ENCODE measurements at places on chromosomes 16 and 17.

DNA sequence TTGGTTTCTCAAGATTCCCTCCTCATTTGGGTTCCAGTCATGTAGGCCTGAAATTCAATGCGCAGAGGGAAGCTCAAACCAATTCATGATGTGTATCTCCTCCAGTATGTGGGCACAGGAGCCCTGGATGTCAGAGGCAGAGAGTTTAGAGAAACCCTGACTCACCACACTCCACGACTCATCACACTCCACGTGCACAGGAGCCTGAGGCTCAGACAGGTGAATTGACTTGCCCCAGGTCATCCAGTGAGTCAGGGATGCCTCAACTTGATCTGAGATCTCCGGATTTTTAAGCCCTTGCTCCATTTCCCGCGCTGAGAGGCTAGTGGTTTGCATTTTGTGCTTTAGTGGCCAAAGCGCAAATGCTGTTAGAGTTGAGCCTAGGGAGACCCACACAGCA, 183.9 kb downstream of the HAPSTR1 start:
- DNase-seq = no peak

DNA sequence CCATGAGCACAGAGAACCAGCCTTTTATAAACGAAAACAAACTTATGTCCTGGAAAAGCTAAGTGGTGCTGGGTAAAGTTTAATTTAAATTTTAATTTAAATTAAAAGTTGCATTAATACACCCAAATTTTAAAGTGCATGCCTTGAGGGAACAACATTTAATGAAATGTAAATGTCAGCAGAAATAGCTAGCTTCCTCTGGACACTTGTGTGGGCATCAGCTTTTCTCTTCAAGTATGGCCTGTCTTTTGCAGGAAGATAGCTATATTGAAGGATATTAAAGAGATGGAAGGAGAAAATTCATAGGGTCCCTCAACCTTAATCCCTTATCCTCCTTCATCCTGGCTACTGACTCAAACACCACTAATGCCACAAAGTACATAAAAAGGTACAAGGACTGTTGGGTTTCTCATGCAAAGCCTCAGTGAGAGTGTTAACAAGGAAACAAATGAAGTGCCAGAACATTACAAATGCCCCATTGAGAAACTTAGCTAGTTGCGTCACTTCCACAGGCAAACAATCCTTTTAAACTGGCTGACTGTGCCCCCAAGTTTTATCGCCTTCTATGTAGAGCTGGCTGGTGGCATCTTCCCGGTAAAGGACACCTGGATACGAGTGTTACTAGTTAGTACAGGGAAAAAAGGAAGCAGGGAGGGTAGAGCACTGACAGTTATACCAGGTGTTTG, 14.1 kb downstream of the PHF12 start:
- DNase-seq = no peak

DNA sequence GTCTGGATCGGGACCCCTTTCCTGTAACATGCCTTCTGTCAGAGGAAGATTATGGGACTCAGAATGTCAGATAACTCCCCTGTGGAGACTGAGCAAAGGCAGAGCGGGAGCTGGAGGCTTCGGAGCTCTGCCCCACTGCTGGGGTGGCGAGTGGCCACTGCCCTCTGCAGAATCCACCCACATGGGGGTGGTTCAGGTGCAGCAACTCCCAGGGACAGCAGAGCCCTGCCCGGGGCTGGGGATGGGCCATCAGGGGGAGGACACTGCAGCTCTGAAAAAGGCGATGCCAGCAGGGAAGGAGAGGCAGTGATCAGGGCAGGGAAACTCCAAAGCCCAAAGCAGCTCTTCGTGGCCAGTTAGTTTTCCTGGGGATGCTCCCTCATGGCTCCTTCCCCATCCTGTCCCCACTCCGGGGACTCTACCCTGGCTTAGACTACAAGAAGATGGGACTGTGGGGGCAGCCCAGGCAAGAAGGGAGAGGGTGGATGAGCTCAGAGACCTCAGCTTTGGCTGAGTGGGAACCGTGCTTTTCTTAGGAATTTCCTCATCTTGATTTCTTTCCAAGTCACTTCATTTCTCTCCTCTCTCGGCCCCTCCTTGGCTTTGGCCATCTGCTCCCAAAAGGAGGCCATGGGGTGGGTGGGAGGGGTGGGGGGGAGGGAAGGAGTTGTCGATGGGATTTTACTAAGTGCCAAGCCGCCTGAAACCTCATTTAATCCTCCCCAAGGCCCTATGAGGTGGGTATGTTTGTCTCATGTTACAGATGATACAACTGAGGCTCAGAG, 4.0 kb downstream of the CA4 start:
- DNase-seq = no peak

- DNase-seq = no peak
Measured at GRCh38 chr17:61758430-61758829, 104.9 kb downstream of the BRIP1 start.

DNA sequence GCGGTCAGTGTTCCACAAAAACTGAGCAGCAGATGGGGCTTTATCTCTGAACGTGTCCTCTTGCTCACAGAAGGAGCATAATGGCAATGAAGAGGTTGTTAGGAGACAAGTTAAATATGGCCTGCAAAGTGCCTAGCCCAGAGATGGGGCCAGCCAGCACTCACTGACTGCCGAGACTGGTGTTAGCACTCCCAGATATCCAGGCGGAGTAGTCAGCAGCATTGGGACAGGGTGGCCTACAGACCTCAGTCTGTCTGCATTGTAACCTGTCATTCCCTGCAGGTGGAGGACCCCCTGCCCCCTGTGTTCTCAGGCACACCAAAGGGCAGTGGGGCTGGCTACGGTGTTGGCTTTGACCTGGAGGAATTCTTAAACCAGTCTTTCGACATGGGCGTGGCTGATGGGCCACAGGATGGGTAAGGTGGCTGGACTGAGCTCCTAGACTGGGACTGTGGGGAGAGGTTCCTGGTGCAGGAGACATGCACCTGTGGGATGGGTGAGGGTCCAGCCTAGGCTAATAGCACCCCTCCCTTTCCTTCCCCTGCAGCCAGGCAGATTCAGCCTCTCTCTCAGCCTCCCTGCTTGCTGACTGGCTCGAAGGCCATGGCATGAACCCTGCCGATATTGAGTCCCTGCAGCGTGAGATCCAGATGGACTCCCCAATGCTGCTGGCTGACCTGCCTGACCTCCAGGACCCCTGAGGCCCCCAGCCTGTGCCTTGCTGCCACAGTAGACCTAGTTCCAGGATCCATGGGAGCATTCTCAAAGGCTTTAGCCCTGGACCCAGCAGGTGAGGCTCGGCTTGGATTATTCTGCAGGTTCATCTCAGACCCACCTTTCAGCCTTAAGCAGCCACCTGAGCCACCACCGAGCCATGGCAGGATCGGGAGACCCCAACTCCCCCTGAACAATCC, 4.2 kb downstream of the MFAP4 start:
- DNase-seq = no peak

GRCh38 chr16:51464996-51465395, 313.9 kb upstream of the SALL1 start:
- DNase-seq = no peak

DNA sequence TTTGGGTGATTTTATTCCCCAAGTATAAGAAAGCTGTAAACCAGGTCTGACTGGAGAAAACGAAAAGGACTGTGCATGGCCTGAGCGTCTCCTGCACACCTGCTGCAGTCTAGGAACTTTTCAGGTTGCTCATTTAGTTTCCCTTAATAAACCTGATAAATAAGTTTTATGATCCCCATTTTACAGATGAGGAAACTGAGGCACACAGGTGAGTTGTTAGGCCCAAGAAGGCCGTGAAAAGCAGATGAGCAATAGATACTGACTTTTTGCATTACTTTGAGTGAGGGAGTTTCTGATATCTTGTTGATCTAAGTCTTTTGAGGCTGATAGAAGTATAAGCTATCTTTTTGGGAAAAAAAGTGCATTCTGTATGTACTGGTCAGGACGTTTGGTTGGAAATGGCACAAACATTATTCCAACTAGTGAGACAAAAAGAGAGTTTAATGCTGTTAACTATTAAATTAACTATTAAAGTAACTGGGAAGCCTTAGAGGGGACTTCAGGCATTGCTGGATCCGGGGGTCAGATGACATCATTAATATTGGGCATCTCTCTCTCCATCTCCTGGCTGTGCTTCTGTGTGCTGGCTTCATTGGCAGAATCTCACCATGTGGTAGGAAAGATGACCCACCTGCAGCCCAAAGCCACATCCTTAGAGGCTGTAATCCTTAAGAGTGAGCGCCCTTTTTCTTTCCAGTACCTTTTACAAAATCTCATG, 163.4 kb downstream of the CMIP start:
- DNase-seq = no peak

DNA sequence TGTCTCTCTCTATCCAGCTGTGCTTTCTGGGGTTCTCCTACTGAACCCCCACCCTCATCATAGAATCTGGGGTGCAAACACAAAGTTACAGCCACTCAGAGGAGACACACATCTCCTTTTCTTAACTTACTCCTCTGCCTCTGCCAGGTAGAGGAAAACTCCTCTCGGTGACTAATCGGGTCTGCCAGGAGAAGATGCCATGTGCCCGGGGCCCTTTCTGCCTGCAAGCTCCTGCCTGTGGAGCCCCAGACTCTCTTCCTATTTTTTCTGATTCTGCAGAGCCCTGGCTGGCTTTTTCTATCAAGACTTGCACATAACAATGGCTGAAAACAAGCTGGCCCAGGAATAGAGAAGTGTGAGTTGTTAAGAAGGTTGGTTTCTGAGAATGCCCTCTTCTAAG, 10.4 kb downstream of the SLC6A4 start:
- no peak for DNase-seq

GRCh38 chr16:48231727-48232492, 12.2 kb upstream of the LONP2 start:
- peak; percentile 70 for DNase-seq

DNA sequence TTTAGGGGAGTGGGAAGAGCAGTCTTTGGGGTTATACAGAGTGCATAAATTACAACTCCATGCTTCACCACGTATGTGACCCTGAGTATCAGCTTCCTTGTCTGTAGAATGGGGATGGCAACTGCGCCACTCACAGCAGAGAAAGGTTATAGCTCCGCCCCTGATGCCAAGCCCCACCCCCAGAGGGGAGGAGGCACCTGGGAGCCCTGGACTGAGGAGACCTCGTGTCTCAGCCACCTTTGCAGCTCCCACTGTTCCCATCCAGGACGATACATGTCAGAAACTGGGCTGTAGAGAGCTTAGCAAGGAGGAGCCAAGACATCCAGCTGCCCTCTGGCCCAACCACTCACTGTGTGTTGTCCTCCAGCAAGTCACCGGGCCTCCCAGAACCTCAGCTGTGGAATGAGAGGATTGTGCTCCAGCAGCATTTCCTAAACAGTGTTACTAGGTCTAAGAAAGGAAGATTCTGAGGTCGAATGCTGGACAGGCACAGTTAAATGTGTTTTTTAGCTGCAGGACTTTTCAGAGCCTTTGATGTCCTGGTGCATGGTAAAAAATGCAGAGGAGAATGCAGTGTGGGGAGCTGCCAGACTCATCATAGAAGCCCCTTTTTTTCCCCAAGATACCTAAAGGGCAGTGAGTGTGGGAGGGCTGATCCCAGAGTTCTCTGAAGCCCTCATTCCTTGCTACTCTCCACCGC, 49.4 kb downstream of the BEAN1 start:
- DNase-seq = no peak

GRCh38 chr17:2854143-2855055, 58.2 kb downstream of the RAP1GAP2 start:
- DNase-seq = no peak

DNA sequence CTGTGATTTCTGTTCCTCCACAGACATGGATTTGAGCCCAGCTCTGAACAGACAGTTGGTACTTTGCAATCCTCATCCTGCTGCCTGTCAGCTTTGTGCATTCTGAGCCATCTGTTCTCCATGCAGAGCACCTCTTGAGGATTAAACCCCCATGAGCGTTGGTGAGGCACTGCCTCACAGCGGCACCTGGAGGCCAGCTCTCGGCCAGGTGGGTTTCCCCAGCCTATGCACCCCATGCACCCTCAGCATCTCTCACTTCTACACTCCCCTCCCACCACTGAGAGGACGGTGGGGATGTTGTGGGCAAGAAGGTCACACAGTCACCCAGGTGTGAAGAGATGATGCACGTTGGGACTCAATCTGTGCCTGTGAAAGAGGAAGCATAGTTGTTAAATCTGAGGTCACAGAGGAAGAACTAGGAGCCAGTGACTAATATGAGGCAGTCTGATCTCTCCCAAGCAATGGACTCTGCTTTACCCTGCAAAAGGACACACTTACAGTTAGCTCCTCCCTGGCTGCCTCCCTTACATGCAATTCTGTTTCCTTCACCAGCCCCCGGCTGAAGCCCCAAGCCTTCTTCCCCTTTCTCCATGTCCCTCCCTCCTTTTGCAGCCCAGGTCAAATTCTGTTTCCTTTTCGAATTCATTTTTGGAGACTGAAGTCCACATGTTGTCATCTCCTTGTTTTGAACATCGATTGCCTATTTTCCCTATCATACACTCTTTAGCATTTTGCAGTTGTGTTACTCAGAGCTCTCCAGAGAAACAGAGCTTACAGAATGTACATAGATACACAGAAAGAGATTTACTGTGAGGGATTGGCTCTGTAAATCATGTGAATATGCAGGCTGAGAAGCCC, 58.5 kb downstream of the HS3ST3B1 start:
- DNase-seq = peak; percentile 30

- no peak for DNase-seq
Measured at GRCh38 chr16:56610017-56610608, 1.7 kb downstream of the MT2A start.

- DNase-seq = no peak
Measured at GRCh38 chr17:75489511-75489955, 25.8 kb downstream of the CASKIN2 start.

DNA sequence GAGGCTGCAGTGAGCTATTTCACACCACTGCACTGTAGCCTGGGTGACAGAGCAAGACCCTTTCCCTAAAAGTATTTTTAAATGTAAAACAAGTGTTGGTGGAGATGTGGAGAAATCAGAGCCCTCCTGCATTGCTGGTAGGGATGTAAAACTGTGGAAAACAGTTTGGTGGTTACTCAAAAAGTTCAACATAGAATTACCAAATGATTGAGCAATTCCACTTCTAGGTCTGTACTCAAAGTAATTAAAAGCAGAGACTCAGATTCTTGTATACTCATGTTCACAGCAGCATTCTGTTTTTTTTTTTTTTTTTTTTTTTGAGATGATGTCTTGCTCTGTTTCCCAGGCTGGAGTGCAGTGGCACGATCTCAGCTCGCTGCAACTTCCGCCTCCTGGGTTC, 141.8 kb downstream of the PITPNC1 start:
- DNase-seq = no peak

GRCh38 chr17:81287152-81287551, 8.0 kb downstream of the SLC38A10 start:
- DNase-seq = no peak

- DNase-seq = no peak
Measured at GRCh38 chr16:67425580-67425979, 5.3 kb upstream of the HSD11B2 start.
